ENCODE measurements at places on chromosomes 1 and 21.

- no peak for DNase-seq
Observed at GRCh38 chr1:155481741-155482241, 80.8 kb downstream of the ASH1L start.

GRCh38 chr1:229372251-229372650 lies 29.4 kb upstream of the CCSAP start:
- no peak for DNase-seq

DNA sequence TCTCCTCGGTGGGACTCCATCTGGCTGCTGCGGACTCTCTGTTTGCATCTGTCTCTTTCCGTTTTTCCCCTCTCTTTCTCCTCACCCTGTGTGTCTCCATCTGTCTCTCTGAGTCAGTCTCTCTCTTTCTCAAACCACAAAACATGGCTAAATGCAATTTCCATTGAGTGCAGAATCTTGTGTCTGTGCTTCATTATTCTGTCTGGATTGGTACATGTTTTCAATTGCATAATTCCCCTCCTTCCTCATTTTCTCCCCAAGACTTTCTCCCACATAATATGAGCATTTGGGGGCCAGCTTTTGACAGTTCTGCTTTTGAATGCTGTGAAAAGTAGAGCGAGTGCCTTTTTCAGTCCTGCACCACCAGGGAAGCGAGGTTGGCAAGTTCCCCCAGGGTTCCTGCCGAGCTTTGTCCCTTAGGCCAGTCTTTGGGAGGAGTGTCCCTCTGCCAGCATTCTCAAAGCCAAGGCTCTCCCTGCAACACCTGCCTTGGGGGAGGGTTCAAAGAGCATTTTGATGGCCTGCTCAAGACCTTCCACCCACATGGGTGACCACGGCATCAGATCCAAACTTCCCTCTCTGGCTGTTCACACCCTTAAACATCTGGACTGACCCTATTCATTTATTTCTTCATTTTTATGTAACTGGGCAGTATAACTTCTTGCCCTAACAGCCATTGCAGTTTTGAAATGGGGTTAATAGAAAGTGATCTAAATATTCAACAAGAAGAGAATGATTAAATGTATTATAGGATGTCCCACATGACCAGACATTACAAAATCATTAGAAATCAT lies 32.8 kb upstream of the SCMH1 start:
- DNase-seq, result no peak

- no peak for DNase-seq
Observed at GRCh38 chr1:2312160-2312514, 79.2 kb downstream of the MORN1 start.

DNA sequence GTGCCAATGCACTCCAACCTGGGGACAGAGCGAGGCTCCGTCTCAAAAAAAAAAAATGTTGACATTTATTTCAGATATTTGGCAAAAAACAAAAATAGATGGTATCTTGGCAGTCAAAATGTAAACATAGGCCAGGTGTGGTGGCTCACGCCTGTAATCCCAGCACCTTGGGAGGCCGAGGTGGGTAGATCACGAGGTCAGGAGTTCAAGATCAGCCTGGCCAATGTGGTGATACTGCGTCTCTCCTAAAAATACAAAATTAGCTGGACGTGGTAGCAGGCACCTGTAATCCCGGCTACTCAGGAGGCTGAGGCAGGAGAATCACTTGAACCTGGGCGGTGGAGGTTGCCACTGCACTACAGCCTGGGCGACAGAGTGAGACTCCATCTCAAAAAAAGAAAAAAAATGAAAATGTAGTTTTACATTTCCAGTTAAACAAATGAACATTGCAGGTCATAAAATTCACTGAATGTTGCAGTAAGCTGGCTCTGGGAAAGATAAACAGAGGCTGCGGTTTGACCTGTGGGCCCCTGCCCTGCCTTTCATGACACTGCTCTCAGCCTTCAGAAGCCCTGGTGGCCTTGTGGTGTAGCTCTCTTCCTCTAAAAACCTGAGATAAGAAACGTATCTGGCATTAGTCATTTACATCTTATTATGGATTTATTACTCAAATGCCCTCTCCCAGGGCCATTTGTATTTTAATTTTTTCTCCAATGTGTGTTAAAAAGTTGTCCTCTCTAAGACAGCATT lies 12.2 kb upstream of the SLC44A3 start:
- no peak for DNase-seq

GRCh38 chr1:56502700-56503245 lies 76.6 kb downstream of the PLPP3 start:
- no peak for DNase-seq

- no peak for DNase-seq
Observed at GRCh38 chr1:150484861-150485260, 2.4 kb upstream of the TARS2 start.

DNA sequence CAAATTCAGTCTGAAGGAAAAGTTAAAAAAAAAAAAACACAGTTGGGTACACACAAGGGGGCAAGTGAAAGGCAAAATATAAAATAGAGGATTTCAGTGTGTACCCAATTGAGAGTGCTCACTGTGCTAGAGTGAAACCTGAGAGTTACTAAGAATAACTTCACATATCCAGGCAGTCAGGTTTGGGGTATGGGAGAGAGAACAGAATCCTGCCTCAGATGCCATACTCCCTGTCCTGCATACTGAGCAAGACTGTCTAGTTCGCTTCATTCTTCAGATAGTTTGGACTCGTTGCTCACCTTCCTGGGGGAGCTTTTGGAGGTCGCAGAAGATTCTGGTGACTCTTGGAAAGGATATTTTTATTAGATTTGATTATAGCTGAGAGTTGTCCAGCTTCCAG lies 20.4 kb downstream of the CEP85 start:
- no peak for DNase-seq

DNA sequence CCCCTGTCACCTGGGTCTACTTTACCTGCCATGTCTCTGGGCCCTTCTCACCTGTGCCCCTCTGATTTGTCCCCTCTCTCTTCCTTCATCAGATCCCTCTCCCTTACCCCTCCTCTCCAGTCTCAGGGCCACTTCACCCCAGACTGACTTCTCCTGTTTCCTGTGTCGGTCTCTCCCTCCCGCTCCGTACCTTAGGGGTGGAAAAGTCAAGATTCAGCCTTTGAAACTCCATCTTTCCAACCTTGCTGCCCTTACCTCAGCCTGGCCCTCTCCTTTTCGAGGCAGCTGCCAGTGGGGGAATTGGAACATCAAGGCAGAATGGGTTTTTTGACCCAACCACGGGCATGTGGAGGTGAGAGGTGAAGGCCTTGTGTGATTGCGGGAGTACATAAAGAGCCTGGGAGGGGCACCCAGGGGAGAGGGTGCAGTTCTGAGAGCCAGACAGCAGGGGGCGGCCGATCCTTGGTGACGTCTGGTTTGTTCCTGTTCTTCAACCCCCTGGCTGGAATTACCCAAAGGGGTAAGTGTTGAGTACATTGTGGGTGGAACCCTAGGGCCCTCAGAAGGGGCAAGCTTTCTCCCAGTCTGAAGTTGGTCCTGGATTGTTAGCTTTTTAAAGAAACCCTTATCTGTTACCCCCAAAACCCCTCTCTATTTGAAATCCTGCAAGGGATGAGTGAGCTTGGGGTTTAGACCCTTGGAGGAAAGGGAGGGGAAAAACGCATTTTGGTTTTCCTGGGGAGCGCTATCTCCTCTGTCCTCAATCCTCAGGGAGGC lies 12.3 kb upstream of the DMBX1 start:
- DNase-seq, result peak; percentile 17

- peak; percentile 95 for DNase-seq
Observed at GRCh38 chr1:184622136-184622823, 132.4 kb downstream of the EDEM3 start.

DNA sequence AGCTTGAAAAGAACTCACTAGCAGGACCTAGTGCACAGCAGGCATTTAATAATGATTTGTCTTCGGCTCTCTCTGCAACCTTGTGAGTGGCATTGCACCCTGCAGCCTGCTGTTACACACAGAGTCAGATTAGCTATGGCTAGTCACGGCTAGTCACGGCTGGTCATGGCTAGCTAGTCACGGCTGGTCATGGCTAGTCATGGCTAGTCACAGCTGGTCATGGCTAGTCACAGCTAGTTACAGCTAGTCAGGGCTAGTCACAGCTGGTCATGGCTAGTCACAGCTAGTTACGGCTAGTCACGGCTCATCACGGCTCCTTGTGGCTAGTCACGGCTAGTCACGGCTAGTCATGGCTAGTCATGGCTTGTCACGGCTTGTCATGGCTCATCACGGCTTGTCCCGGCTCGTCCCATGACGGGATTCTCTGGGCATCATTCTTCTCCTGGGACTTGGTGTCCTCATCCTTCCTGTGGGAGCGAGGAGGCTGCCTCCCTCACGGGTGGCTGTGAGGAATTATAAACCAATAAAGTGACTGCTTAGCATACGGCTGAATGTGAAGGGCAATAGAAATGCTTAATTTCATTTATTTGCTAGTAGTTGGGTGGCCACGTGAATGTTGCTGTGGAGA lies 12.5 kb upstream of the KIF26B start:
- DNase-seq, result no peak

- DNase-seq, result no peak
Observed at GRCh38 chr1:112506306-112506705, 2.5 kb upstream of the WNT2B start.

GRCh38 chr1:147091801-147092200 lies 80.5 kb downstream of the PRKAB2 start:
- DNase-seq, result no peak

GRCh38 chr1:9654051-9654833 lies 2.7 kb downstream of the PIK3CD start:
- DNase-seq, result no peak

- no peak for DNase-seq
Observed at GRCh38 chr1:78006521-78006920, 1.8 kb downstream of the DNAJB4 start.

DNA sequence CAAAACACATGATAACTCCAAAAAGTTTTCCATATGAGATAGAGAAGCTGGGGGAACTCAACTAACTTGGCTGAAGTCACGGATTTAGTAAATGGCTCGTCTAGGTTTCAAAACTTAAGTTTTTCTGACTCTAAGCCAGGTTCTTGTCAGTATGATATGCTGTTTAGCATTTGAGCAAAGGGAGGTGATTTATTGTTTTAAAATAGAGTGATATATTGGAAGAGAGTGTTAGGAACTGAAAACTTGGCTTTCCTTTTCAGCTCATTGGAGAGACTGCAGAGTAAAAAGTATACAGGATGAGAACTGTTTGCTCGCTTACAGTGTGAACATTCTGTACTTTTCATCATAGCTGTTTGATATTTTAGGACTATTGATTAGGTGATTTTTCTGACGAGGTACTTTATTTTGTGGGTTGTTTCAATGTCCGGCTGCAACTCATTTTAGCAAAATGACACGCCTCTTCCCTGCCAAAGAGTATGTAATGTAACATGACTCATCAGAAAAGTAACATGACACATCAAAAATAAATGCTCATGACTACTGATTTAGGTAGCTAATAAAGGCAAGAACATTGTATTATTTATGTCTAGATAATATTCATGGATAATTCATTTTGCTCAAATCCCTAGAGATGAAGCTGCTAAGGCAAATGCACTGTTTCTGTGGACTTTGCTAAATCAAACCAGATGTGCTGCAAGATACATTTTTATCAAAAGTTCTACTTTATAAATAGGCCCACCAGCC lies 355.1 kb downstream of the GPATCH2 start:
- peak; percentile 15 for DNase-seq

DNA sequence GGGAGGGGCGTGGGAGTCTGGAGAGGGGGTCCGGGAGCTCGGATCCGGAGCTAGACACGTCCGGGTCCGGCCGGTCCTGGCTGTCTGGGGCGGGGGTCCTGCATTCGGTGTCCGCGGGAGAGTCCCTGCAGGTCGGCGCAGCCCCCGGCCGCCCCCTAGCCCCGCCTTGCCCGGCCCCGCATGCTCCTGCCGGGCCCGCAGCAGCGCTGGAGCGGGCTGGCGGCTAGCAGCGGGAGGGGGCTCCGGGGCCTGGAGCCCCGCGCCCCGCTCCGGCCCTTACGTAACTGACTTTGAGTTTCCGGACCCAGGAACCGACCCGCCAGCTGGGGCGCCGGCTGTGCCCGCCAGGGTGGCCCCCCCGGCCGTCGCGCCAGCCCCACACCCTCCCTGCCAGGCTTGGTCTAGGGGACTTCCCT lies 26.9 kb upstream of the EPB41 start:
- DNase-seq, result no peak

All from HFF-Myc (cell line).